ENCODE measurements at places on chromosomes 5 and 9.

GRCh38 chr9:90307167-90307833 is 335.3 kb downstream of the DIRAS2 start:
- DNase-seq: no peak

- no peak for DNase-seq
These were observed 152.1 kb downstream of the GNAQ start for GRCh38 chr9:77879437-77879943.

- no peak for DNase-seq
These were observed 18.1 kb downstream of the PTCH1 start for GRCh38 chr9:95498641-95499040.

- DNase-seq: peak; percentile 69
These were observed 1.3 kb downstream of the MOB3B start for GRCh38 chr9:27528076-27528885.

- no peak for DNase-seq
These were observed 48.3 kb upstream of the SPATA31E1 start for GRCh38 chr9:87834357-87834756.

DNA sequence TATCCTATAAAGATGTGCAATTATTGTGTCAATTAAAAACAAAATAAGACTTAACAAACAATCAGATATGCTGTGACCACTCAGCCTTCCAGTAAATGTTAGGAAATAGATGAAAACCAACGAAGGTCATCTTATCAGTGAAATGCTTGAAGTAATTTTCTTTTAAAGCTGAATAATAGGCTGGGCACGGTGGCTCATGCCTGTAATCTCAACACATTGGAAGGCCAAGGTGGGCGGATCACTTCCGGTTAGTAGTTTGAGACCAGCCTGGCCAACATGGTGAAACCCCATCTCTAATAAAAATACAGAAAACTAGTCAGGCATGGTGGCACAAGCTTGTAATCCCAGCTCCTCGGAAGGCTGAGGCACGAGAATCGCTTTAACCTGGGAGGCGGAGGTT is 31.2 kb downstream of the NLN start:
- no peak for DNase-seq
